ENCODE measurements at places on chromosomes 1 and 21.
A peak's percentile ranks its signal among the peaks of the same experiment; 100 is the strongest.

GRCh38 chr1:21822349-21822748 is 10.3 kb downstream of the LDLRAD2 start:
- no peak for DNase-seq

GRCh38 chr21:16829532-16829931 is 683.3 kb upstream of the CXADR start:
- DNase-seq: no peak

DNA sequence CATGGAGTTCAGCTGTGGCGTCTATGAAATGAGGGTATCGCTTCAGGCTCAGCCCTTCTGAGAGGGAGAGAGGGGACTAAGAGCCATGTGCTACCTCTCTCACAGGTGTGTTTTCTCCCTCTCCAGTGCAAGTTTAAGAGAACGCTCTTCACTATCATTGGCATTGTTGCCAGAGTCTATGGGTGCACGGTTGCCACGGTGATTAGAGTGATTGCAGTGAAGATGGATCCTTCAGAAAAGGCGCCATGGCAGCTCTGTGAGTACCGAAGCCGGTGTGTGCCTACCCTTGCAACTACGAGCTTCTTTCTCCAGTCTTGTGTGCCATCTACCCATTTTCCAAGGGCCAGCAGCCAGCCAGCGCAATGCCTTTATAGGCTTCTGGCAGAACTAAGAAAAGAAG is 290.5 kb downstream of the OMA1 start:
- no peak for DNase-seq

GRCh38 chr1:221101807-221102605 is 222.8 kb downstream of the HLX start:
- no peak for DNase-seq

DNA sequence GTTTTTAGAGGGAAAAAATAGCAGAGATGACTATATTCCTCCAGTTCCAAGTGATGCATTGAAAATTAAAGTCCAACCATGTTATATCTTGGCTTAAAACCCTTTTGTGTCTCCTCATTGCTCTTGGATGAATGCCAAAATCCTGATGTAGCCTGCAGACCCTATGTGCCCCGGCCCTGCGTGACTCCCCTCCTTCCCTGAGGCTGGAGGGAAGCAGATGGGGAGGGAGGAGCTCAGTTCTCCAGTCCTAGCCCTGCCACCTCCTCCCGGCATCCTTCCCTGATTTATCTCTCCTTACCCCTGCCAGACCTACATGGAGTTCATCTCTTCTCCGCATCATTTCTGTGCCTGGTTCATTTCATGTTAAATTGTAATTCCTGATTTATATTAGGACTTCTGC is 397.4 kb downstream of the PTPRU start:
- no peak for DNase-seq

DNA sequence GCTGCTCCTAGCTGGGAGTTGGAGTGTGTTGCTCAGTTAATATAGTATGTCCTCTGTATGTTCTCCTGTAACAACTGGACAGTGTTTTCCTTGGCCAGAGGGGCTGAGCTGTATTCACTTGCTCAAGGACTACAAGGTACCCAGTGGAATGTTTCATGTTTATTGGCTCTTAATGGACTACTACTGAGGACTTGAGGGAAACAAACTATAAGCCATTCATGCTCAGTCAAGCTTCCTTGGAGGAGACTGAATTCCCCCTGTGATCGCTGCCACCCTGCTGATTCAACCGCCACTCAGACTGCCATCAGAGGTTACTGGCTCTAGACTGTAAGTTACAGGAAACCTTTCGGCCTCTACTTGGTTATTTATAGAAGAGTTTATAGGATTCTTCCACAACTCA is 166.6 kb downstream of the ZC3H11B start:
- DNase-seq: no peak

DNA sequence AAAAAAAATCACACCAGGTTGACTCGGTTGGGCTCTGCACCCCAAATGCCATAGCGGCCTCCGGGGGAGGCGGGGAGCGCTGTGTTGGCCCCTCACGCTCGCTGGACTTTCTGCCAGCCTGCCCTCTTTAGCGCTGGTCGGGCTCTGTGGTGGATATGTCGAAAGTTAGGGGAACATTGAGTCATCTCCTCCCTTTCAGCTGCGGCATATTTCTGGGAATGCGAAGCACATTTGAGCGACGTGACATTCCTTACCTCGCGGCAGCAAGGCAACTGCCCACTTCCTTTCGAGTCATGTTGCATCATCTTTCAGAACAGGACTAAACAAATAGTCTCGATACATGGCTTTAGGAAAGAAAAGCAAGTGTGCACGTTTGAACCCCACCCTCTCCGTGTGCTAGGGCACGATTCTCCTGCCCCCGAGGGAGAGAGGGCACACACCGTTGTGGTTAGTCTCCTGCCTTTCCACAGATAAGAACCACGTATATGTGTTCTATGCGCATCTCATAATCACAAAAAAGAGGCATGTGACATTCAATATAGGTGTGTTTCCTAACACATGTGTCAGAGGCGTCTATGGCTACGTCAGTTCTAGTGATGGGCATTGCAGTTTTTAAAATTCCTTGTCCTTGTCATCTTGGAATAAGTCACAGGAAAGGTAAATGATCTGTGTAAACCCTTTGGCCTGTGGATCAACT is 105.9 kb upstream of the SLC45A1 start:
- peak; percentile 83 for DNase-seq

- no peak for DNase-seq
Measured at GRCh38 chr1:181259026-181259745, 170.7 kb downstream of the IER5 start.

- no peak for DNase-seq
Measured at GRCh38 chr1:179923029-179923428, 31.6 kb upstream of the CEP350 start.

DNA sequence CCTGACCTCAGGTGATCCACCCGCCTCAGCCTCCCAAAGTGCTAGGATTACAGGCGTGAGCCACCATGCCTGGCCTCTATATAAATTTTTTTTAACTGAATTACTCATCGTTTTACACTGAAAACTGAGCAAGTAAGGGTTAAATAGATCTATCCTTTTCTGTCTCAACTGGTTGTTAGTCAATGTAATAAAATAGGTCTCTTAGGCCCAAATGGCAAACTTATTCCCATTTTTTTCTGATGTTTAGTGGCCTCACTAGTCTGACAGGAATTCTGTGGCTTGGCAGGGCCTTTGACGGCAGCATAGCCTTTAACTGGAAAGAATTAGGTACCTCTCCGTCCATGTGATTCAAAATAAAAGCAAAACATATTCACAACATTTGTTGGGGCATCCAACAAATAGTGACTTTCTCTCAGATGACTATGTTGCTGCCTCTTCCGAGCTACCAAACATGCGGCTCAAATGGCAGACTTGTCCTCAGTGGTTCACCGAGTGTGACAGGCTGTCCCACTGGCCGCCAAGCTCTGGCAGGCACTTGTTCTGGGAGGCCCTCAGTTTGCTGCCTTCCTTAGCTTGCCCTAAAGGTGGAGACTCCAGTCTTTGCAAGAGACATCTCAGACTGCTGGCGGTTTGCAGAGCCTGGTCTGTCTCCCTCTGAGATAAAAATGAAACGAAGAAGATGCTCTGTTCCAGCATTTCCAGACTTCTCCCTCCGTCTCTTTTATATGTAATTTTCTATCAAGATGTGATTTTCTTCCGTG is 17.4 kb downstream of the ATP1A4 start:
- DNase-seq: no peak

DNA sequence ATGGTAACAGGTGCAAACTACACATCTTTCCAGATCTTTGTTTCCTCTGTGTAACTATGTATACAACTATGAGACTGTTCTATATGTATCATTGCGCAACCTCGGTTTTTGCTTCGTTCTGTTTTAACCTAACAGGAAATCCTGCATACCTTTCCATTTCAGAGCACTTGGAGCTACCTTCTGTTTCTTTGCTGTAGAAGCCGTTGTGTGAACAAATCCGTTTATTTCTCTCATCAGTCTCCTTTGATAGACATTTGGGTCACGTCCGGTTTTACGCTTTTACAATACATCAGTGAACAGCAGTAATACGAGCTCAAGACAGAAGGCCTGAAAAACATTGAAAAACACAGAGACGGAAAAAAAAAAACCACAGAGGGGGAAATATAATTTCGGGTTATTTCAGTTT is 10.5 kb downstream of the ATP5IF1 start:
- no peak for DNase-seq

DNA sequence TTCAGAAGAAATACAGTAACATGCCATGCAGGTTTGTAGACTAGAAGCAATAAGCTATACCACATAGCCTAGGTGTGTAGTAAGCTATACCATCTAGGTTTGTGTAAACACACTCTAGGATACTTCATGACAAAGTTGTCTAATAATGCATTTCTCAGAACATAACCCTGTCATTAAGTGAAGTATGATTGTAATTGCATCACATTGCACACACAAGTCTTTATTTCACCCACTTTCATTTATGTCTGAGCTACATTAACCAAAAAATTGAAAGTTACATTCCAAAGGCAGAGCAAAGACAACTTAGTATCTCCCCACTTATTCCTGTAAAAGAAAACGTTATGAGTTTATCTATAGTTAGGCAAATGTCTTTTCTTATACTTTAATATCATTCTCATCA is 64.5 kb upstream of the ATF3 start:
- no peak for DNase-seq

DNA sequence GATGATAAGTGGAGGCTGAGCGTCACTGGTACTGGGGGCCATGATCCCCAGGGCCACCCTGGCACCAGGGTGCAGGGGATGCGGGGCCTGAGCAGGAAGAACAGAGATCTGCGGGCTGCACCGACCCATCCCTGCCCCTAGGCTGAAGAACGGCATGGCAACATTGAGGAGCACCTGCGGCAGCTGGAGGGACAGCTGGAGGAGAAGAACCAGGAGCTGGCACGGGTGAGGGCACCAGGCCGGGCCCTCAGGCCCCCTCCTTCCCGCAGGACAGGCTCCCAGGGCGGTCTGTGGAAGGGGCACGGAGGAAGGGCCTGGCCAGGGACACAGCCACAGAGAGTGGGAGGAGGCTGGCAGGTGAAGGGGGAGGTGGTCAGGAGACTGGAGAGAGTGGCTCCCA is 21.8 kb downstream of the PPFIA4 start:
- DNase-seq: no peak

- DNase-seq: peak; percentile 64
Measured at GRCh38 chr1:1206376-1206965, at the start of gene TNFRSF18. TSS of gene TNFRSF18 (minus strand) at chr1:1206592. CDS start at chr1:1206571, 21 bp downstream.

- DNase-seq: no peak
Measured at GRCh38 chr1:180301135-180301742, 71.2 kb downstream of the LHX4 start.

- DNase-seq: no peak
Measured at GRCh38 chr1:4019606-4020331, 119.7 kb upstream of the C1orf174 start.

DNA sequence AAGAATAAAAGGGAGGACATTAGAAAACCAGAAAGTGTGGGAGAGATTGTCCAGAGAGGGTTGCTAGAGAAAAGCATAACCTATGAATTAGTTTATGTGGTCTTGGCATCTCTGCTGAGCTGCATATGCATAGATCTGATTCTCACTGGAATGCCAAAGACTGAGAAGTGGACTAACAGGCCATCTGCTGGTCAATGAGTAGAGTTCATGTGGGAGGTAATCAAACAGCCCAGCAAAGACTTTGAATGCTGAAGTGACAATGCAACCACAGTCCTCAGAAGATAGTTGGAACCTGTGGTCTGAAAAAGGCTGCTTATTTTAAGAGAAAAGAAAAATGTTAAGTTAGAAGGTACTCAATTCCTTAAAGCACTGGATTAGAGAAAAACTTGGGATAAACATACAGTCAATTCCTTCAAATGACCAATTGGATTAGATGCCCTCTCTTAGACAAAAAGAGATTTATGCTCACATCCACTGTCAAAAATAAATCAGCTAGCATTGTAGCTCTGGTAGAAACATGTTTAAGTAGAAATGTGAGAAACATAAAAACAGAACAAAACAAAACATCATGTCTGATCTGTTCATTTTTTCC is 382.8 kb downstream of the AMY1C start:
- DNase-seq: no peak

DNA sequence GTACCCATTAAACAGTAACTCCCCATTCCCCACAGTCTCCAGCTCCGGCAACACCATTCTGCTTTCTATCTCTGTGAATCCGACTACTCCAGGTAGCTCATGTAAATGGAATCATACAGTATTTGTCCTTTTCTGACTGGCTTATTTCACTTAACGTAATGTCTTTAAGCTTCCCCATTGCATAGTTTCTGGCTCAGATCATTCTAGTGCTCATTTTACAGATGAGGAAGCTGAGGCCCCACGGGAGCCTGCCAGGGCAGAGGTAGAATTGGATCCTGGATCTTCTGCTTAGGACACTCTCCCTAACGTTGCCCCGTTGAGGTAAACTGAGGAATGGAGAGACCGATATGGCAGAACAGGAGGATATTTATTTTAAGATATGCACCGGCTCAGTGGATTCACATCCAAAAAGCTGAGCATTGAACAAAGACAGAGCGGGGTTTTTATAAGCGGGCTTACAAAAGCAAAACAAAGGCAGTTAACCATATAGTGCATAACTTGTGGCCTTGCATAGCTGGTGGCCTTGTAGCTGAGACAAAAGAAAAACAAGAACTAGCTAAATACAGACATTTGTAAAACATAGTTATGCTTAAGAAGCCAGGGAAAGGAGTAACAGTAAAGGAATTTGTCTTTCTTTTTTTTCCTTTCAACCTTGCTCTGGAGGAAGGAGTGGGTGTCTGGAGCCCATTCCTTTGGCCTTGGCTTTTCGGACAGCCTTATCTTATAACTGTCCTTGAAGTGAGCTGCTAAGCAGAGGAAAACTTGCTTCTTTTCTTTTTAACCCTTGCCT is 15.3 kb upstream of the KLHDC8A start:
- no peak for DNase-seq

DNA sequence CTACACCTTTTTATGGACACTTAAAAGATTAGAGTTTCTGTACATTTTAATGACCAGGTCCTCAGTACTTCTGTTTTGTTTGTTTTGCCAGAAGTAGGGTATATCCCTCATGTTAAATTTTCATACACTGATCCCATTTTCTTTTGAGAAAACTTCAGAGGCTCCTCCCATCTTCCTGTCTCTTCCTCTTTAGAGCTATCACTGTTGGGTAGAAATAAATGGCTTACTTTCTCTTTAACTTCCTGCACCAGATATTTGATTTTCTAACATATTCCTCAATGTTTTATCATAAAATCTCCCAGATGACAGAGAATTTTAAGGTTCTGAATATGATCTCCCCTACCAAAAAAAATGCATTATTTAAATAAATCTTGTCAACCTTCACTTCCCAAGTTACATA is 23.4 kb downstream of the VAV3 start:
- DNase-seq: no peak

- no peak for DNase-seq
Measured at GRCh38 chr21:18424276-18424675, 20.7 kb upstream of the TMPRSS15 start.

DNA sequence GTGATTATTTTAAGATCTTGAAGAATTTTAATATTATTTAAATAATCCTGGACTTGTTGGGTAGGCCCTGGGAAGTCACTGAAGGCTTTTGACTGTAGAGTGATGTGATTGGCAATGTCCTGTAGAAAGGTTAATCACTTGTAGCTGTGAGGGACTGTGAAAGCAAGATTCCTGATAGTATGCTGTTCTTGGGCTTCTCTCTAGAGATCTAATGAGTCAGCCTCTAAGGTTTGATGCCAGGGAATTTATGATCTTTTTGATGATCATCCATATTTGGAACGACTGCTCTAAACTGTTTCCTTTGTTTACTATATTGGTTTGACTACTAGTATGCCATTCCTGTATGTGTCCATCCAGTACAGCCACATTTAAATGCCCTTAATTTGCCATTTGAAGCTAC is 56.5 kb downstream of the CAMSAP2 start:
- no peak for DNase-seq

All from upper lobe of left lung (tissue), 6 donors.